ENCODE measurements at places on chromosomes 1 and 21.

DNA sequence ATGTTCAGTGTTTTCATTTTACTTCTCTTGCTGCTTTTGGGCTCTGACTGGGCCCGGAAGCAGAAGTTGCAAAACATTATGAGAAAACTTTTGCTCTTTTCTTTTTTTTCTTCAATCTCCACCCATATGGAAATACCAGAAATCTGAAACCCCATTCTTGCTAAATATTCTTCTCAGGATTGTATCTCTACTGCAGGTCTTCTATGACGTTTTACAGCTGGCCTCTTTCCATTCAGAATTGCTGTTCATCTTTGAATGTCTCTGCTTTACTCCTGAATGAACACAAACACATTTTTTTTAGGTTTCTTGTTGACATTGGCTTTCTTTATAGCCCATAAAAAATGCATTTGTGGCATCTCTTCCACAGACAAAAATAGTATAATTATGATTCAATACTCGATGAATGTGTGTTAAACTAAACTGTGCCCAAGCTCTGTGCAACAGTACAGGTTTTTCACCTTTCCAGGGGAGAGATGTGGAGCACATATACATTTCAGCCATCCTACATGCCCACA lies 18.8 kb downstream of the PTPRC start:
- DNase-seq = no peak

- DNase-seq = no peak
Observed at GRCh38 chr1:45065083-45065482, 53.0 kb downstream of the UROD start.

- DNase-seq = no peak
Observed at GRCh38 chr1:180562640-180563025, 3.9 kb downstream of the OVAAL start.

DNA sequence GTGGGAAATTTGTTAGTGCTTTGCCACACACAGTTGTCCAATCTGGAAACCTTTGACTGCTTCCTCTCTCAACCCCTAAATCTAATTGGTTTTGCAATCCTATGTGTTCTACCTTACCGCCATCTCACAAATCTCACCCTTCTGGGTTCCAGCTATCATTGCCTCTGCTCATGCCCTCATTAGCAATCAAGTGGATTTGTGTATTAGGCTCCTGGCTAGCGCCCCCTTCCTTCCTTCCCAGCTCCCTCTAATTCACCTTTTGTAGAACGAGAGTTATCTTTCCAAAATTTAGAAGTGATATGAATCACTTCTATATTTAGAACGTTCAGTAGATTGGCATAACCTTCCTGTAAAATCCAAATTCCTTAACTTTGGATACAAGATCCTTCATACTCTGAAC lies 18.6 kb downstream of the FMO1 start:
- no peak for DNase-seq

DNA sequence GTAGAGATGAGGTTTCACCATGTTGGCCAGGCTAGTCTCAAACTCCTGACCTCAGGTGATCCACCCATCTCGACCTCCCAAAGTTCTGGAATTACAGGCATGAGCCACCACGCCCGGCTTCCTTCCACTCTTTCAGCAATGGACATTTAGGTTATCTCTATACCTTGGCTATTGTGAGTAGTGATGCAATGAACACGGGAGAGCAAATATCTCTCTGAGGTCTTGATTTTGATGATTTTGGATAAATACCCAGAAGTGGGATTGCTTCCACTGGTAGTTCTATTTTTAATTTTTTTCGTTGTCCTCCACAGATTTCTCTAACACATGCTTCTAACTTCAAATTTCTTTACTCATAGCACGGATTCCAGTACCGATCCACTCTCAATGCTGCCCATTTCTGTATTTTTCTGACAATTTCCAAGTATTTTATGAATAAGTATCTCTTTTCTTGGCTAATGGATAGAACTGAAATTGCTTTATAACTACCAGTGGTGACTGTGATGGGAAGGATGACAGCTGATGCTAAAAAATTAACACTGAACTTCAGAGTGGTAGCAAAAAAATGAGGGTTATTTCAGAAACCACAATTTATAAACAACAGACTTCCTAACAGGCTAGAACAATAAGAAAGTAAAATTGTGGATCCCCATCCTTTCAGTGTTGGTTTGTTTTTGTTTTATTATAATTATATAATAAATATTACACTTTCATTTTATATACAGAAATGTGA lies 327.5 kb upstream of the RUNX1 start:
- no peak for DNase-seq

DNA sequence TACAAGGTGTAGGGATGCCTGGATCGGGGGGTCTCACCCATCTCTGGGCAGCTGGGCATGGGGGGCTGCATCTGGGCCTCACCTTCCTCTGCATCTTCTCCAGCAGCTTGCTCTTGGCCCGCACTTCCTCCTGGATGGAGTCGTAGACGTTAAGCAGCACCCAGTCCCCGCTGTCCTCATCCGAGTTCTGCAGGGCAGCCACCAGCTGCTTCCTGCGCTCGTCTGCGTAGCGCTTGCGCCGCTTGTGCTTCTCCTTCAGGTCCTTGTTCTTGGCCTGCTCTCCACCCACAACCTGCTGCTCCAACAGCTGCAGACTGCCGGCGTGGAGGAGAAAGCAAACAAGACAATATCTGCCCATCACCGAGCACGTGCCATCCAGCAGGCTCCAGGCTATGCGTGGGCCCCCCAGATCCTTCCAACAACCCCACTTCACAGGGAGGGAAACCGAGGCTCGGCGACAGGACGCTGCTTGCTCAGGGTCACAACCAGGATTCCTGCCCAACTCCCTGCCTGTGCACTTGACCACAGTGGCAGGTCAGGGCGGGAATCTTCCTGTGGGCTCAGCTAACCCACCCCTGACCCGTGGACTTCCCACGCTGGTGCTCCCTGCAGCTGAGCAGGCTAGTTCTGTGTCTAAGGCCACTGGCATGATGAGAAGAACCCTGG lies 21.5 kb upstream of the DDOST start:
- peak; percentile 64 for DNase-seq

DNA sequence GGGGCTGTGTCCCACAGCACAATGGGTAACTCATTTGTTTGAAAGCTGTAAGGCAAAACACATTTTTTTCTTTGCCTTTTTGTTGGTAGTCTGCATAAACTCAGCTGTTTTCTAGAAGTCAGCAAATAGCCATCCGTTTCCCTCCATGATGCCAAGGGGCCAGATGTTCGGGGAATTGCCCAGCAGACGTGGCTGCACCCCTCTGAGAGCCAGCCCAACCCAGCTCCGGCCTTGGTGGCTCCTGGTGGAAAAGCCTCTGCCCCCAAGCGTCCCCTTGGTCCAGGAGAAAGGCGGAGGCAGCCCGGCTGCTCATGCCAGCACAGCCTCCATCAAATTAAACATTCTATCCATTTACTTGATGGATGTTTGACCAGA lies 58.4 kb upstream of the ADARB1 start:
- peak; percentile 39 for DNase-seq

- DNase-seq = peak; percentile 54
Observed at GRCh38 chr1:56788588-56788987, 30.6 kb downstream of the FYB2 start.

DNA sequence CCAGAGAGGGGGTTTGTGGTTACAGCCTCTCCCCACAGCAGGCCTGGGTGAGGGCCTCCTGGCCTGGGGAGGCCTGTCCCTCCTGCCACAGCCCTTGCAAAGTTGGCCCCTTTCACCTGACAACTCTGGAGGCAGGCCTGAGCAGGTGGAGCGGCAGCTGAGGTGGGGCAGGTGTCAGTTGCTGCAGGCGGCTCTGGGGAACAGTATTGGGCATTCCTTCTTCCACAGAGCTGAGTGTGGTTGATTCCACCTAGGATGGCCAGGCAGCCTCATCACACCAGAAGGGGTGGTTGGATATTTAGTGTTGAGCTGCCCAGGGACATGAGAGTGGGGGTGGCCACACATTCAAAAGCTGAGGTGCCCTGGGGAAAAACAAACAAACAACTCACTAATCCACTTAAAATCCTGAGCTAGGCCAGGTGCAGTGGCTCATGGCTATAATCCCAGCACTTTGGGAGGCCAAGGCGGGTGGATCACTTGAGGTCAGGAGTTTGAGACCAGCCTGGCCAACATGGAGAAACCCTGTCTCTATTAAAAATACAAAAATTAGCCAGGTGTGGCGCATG lies 31.1 kb downstream of the PIGP start:
- no peak for DNase-seq

- no peak for DNase-seq
Observed at GRCh38 chr1:5001466-5001865, 347.1 kb downstream of the AJAP1 start.

- DNase-seq = peak; percentile 89
Observed at GRCh38 chr1:7783178-7783711, 846 bp upstream of the PER3 start.

DNA sequence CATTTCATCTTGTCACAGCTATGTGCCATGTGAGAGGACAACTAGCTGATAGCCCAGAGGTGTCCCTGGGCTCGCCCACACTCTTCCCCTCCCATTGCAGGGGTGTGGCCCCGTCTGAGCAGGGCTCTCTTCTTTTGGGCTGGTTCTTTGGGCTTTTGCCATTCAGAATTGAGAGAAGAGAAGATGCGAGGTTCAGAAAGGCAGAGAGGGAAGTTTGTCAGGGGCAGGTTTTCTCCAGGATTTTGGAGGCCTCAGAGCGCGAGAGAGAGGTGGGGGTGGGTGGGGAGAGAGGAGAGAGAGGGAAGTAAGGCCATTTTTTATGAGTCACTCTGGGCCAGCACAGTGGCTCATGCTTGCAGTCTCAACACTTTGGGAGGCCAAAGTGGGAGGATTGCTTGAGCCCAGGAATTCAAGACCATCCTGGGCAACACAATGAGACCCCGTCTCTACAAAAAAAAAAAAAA lies 5.2 kb downstream of the IFI6 start:
- no peak for DNase-seq

GRCh38 chr1:205495237-205495823 lies 9.1 kb upstream of the CDK18 start:
- DNase-seq = peak; percentile 78

- no peak for DNase-seq
Observed at GRCh38 chr1:18646786-18647410, 16.3 kb downstream of the PAX7 start.

- no peak for DNase-seq
Observed at GRCh38 chr1:173222149-173223030, 15.3 kb upstream of the TNFSF4 start.

GRCh38 chr1:1479547-1480487 lies 8.3 kb downstream of the ATAD3B start:
- DNase-seq = no peak

- no peak for DNase-seq
Observed at GRCh38 chr1:232249339-232249738, 380.6 kb downstream of the SIPA1L2 start.

- DNase-seq = no peak
Observed at GRCh38 chr1:54976747-54977146, 3.7 kb upstream of the TMEM61 start.

DNA sequence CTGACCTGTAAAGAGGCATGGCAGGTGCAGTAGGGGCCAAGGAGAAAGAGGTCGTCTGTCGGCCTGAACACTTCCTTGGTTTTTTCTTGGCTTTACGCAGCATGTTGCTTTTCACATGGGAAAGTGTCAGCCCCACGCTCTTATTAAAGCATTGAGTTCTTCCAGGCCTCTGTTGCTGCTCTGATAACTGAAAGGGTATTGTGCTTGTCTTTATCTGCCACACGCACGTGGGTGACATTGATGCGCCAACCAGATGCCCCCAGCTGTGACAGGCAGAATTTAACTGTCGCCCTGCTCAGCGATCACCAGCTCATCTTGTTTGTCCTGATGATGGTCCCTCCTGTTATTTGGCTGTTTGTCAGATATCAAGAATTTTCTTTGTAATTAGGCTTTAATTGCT lies 76.5 kb downstream of the GALNT2 start:
- peak; percentile 42 for DNase-seq

All from Right ventricle myocardium superior (tissue), 1 donor.